ENCODE measurements at places on chromosomes 2 and 18.

DNA sequence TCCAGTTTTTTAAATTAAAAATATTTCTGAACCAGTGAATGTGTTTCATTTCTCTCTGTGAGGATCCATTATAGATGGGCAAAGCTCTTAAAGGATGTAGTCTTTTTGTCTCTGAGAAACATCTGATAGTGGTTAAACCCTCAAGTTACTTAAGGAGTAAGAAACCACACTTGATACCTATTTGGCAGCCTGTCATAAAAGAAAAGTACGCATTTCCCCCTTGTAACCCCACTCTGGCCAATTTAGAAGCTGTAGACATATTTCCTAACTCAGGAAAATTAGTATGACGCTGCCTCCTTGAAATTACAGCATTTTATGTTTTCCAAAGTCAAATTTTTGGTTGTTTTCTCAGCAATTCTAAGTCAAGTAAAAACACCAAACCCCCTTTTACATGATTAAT, 2.0 kb downstream of the STAT4 start:
- no peak for DNase-seq

GRCh38 chr2:170737821-170738220, 22.7 kb downstream of the SP5 start:
- DNase-seq: no peak

DNA sequence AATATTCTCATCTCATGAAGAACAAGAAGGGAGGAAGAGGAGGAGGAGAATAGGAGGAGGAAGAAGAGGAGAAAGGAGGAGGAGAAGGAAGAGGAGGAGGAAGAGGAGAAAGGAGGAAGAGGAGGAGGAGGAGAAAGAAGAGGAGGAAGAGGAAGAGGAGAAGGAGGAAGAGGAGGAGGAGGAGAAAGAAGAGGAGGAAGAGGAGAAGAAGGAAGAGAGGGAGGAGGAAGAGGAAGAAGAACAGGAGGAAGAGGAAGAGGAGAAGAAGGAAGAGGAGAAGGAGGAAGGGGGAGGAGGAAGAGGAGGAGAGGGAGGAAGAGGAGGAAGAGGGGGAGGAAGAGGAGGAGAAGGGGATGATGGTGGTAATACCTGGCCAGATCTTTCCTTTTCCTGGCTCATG, 70.0 kb upstream of the PTPRM start:
- DNase-seq: no peak

GRCh38 chr2:120231974-120232635, 8.9 kb upstream of the TMEM185B start:
- no peak for DNase-seq

All from SJSA1 (cell line).